ENCODE measurements at places on chromosomes 2 and 18. TPM values are rescaled to one million over a fixed set of nuclear protein-coding genes. Genes with fewer than 3 reads are reported as not detected.

DNA sequence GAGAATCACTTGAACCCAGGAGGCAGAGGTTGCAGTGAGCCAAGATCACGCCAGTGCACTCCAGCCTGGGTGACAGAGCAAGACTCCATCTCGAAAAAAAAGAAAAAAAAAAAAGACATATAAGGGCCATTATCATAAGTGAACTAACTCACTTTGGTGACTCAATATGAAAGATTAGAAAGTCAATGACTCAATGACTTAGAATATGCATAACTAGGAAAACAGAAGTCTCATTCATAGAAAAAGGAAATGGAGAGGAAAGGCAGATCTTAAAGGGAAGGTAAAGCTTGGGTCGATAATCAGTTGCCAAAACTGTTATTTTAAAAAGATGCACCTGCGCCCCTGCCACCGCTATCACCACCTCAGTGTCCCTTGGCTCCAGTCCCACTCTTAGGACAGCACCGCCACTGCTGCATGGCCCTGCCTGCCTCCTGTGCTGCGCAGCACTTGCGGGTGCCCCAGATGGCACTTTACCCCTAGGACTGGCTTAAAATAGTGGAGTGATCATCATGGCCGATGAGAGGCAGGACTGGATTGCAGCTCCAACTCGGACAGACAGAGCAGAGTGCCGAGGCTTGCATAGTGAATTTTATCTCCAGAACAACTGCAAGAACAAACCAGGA is 54.7 kb downstream of the INO80D start:
- DNase-seq = no peak

DNA sequence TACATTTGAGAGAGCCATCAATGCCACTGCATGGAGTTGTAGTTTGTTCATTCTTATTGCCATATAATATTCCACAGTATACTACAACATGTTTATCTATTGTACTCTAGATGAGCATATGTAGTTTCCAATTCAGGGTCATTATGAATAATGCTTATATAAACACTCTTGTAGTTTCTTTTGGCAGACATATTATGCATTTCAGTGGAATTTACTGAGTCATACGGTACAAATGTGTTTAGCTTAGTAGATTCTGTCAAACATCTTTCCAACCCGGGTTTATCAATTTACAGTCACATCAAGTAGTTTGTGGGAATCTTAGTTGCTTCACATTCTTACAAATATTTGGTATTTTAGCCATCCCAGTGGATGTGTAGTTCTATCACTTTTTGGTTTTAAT is 161.1 kb downstream of the KCNH7 start:
- DNase-seq = no peak

- DNase-seq = no peak
Measured at GRCh38 chr2:96493072-96493471, 12.1 kb downstream of the NEURL3 start.

- no peak for DNase-seq
Measured at GRCh38 chr2:30450025-30450424, 3.0 kb downstream of the LCLAT1 start.

The STON1 gene
- 164 TPM for total RNA-seq

- no peak for DNase-seq
Measured at GRCh38 chr2:196827356-196827755, 18.2 kb upstream of the C2orf66 start.

The SP140 gene
- total RNA-seq = 8.2 TPM

The MYO3B gene
- 3.9 TPM for total RNA-seq

All from umbilical cord (tissue), 2 donors.